ENCODE measurements at places on chromosomes 3 and 15.

- no peak for DNase-seq
Observed at GRCh38 chr15:91385311-91385710, 285.3 kb downstream of the SV2B start.

GRCh38 chr3:63936925-63937324, 24.7 kb upstream of the SCAANT1 start:
- no peak for DNase-seq

GRCh38 chr3:13281507-13282357, 138.4 kb downstream of the NUP210 start:
- no peak for DNase-seq

DNA sequence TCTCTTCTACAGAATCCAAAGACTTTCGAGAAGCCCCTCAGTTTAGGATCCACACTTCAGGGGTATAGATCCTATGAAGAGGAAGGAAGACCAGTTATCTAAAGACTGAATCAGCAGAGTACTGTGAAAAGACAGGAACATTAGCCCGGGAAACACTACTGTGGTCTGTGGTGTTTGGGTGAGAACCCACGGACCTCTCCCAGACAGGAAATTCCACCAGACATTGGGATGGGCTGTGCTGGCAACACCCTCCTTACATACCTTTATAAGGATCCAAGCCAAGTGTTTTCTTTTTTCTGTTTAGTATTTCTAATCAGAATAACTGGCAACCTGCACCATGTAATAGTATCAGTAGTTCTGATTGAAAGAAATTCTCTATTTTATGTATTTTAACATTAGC, 14.1 kb downstream of the TMEM207 start:
- DNase-seq: no peak

- no peak for DNase-seq
Observed at GRCh38 chr3:41847679-41848078, 114.2 kb downstream of the ULK4 start.

DNA sequence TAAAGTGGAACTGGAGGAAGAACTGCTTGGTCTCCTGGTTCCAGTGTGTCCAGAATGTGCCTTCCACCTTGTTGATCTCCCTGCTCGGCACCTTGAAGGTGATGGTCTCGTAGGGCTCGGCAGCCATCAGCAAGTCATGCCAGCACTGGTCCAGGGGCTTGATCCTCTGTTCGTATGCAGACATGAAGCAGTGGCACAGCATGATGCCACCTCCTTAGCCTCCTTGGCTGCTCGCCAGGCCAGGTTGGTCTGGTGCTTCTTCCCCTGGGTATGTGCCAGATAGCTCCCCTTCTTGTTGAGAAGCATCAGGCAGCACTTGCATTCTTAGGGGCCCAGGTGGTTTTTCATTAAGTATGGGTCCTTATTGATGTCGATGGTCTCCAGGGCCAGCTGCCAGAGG, 17.8 kb upstream of the TXNRD3 start:
- no peak for DNase-seq

DNA sequence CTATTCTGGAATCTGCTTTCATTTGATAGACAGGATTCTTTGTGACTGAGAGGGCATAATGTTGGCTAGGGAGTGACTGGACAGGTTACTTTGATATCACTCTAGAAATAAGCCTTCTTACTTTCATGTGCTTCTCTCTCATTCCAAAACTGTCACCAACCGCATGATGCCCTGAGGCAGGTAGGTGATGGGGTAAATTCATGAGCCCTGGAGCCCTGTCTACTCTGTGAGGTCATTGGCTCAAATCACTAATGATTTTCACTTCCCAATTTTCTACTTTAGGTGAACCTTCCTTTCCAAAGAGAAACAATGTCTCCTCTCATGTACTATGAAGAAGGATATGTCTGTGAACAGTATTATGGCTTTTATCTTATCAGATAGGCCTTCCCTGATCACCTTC, 596.7 kb downstream of the TUSC7 start:
- DNase-seq: no peak

DNA sequence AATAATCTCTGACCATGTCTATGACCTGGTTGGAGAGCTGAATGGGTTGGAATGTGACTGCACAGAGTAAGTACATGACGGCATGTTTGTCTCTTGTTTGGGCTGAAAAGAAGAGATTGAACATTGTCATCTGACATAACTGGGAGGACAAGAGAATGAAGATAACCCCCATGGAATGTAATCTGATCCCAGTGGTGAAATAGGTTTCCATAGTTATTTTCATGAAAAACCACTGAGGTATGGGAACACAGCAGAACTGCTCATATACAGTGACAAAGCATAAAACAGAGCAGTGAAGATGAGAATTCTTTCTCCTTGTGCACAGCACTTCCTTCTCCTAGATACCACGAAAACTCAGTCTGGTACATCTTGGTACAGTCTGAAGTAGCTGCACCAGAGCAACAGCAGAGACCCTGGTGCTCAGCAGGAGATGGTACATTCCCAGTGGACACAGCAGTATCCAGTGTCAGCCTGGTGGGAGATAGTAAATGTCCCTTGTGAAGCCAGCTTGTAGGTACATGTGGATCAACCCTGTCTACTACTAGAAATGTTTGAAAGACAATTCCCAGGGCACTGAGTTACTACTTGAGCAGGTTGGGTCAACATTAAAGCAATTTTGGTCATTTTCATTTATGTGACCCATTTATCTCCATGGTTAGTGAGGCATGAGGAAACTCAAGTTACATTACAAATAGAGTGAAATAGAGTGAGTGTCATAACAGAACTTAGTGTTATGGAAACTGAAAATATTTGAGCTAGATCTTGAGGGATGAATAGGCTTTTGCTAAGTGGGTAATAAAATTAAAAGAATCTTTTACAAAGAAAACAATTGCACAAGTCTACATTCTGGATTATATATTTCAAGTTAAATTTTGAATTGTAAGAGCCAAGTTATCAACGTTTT, 178.3 kb downstream of the SUCNR1 start:
- DNase-seq: no peak

DNA sequence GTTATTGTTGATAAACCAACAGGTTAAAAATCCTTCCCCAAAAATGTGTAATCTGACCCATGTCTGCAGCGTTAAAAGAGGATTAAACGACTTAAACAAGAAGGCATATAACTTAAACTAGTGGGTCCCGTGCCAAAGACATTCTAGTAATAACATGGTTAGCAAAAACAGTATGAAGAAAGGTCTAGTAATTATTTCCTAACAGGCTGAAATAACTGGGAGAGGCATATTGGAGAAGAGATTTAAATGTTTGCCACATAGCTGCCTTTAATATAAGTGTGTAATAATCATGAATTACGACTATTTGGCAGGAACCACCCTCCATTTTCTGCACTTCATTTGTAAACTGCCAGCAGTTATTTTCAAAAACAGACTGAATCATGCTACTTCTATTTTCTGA, 67.7 kb upstream of the CSPG5 start:
- DNase-seq: no peak

- no peak for DNase-seq
Observed at GRCh38 chr3:190099099-190099498, 21.6 kb downstream of the P3H2 start.

GRCh38 chr3:3240986-3241385, 61.5 kb upstream of the CRBN start:
- no peak for DNase-seq

- DNase-seq: no peak
Observed at GRCh38 chr3:23253214-23253613, 50.1 kb downstream of the UBE2E2 start.

DNA sequence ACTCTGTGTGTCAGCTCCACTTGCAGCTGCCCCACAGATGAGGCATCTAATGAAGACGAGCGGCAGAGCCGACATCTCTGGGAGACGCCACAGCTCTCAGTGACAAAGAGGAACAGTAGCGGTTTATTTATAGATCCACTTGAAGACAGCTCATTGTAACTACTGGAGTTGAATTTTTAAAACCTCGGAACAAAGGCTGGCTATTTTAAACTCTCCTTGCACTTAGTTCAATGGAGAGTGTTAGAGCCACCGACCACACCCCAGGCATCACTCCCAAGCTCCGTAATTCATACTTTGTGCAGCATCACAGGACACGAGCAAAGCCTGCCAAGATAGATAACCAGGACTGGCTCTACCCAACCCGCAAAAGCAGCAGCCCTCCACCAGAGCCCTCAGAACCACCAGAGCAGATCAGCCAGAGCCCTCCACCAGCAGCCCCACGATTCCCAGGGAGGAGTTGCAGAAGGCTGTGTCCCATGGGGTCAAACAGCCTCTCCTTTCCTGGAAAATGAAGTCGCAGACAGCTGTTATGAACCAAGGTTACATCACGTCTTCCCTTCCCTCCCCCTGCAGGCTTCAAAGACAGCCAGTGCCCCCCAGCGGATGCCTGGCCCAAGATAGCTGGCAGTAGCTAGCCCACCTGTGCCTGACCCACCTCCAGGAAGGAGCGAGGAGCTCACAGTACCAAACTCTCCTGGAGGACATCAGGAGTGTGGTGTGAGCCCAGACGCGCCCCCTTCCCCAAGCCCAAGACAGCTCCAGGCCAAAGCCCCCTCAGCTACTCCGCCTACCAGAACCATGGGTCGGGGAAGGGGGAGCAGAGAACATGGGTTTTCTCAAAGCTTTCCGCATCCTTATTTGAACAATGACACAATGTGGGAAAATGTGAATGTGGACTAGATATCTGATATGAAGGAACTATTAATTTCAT, 45.7 kb downstream of the POC1A start:
- no peak for DNase-seq

DNA sequence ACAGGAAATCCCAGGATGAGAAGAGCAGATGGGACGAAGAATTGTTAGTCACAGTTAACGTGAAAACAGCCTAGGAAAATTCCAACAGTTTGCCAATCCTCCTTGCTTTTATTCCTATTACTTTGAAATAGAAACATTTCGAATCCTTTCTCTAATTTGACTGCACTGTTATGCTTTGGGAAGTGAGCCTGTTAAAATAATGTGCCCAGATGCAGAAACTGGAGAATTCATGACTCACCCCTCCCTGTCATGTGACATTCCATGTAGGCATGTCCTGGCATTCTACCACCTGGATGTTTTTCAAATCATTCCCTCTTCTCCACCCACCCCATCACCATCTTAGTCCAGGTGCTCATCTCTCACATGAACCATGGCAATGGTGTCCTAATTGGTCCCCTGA, 107.3 kb downstream of the MINAR1 start:
- no peak for DNase-seq

DNA sequence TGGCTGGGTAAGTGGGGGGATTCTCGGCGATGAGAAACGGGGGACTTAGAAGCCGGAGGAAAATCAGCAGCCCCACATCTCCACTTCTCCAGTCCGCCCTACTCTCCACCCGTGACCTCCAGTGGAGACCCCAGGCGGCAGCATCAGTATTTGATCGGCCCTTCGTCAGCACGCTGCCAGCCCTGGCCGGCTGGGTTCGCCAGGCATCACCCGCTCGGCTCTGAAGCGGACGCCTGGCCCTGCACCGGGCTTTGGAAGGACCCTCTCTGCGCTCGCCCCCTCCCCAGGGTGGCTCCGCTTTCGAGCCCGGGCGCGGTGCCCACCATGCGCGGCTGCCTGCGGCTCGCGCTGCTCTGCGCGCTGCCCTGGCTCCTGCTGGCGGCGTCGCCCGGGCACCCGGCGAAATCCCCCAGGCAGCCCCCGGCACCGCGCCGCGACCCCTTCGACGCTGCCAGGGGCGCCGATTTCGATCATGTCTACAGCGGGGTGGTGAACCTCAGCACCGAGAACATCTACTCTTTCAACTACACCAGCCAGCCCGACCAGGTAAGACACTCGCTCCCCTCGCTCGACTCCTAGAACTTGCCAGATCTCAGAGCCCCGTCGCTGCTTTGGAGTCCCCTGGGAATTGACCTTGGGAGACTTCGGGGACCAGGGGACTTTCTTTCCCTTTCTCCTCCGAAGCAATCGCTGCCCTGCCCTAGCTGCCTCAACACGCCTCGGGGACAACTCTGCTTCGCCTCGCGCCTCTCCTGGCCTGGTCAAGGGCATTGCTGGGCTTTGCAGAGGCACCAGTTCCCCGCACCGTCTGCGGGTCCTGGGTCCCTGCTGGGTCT, 561 bp downstream of the SIDT1 start:
- peak; percentile 41 for DNase-seq

GRCh38 chr3:160471892-160472291, 22.3 kb upstream of the TRIM59 start:
- no peak for DNase-seq

GRCh38 chr3:123678108-123678511, 93.3 kb upstream of the HACD2 start:
- DNase-seq: no peak

DNA sequence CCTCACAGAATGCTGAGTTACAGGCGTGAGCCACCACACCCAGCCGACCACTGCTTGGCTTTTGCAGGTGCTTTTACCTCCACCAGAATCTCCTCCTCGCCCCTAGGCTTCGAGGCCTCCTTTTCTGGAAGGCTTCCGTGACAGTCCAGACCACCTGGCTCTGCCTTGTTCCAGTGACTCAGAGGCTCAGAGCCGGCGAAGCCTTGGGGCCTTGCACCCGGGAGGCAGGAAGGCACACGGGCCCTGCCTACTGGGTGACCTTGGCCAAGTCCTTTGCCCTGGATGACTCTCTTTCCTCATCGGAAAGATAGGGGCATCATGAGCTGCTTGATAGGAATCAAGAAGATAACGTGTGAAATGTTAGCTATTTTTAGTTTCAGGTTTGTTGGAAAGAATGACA, 31.3 kb upstream of the FURIN start:
- DNase-seq: peak; percentile 53

GRCh38 chr3:133490468-133491351, 82.8 kb upstream of the CDV3 start:
- DNase-seq: peak; percentile 62

DNA sequence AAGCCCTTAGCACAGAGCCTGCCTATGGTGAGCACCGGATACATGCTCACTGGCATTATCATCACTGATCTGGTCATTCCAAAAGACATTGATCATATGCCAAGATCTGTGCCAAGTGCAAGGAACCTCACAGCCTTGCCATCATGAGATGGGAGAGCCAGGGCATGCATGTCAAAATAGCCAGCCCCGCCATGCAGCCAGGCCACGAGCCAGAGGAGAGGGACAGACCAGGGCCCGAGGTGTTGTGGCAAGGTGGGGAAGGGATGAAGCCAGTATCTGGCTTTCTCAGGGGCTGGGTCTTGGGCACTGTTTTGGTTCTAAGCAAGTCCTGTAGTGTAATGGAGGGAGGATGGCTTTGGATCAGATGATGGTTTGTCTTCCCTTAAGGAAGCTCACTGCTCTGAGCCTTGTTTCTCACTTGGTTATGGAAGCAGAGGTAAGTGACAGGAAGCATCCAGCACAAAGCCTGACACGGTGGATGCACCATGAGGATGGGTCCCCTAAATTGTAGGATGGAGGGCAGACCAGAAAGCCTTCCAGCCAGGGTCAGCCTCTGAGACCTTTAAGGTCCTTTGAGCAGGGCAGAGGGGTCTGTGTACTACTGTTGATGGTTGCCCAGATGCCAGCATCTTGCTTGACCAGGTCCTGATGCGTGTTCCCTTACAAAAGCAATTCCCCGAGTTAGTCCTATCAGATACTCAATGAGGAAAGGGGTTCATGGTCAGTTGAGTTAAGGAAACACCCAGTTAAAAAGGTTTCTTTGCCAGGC, 247.7 kb upstream of the TLE3 start:
- no peak for DNase-seq

Measured in activated CD4-positive, alpha-beta T cell treated with anti-CD3 and anti-CD28 coated beads for 4 hours (primary cell).